Natural killer cell (primary cell): ENCODE measurements at places on chromosomes 4 and X. TPM values are rescaled to one million over a fixed set of nuclear protein-coding genes. Genes with fewer than 3 reads are reported as not detected.

DNA sequence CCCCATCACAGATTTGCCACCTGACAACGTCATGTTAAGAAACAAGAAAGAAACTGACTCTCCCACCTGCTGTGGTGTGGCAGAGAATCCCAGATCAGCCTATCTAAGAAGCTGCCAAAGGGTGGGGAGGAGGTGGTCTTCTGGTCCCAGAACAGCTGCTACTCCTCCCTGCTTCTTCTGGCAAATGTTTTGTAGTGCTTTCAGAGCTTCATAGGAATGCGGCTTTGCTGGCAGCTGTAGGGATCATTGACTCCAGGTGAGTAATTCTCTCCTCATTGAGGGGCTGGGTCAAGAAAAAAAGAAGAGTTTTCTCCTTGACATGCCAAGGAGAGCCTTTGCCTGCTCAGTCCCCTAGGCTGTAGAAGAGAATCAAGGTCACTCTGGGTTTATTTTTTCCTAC is 23.3 kb downstream of the NRK start:
- DNase-seq = no peak
- no peaks in the 10 kb centered on the region for H3K36me3 ChIP-seq
- H3K4me3 ChIP-seq = no peak overlapping the region
- no peaks in the 10 kb centered on the region for H3K27me3 ChIP-seq
- H3K27ac ChIP-seq = no peak overlapping the region
- no peaks in the 10 kb centered on the region for H3K4me1 ChIP-seq

GRCh38 chr4:139625482-139625881 is 40.1 kb upstream of the MGST2 start:
- no peaks in the 10 kb centered on the region for H3K4me1 ChIP-seq
- H3K27ac ChIP-seq = no peak overlapping the region
- no peaks in the 10 kb centered on the region for H3K27me3 ChIP-seq
- no peaks in the 10 kb centered on the region for H3K36me3 ChIP-seq
- no peak for DNase-seq

DNA sequence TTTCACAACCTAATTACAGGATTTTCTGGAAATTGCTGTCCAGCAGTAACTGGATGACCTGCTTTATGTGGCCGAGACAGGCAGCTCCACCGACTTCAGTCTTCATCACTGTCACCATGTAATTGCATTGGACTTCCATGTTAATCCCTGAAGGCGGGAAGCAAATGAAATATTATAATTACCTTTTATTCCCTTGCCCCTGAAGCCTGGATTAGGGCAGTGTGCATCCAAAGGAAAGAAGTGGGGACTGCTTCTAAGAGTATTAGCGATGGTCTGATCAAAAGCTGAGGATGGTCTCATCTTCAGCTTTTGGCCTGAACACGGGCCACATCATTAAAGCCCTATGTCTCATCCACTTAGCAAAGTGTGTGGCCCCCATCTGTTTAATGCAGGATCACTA is 311.6 kb upstream of the GALNT7 start:
- no peak overlapping the region for H3K27ac ChIP-seq
- H3K36me3 ChIP-seq = no peaks in the 10 kb centered on the region
- no peaks in the 10 kb centered on the region for H3K4me1 ChIP-seq
- H3K4me3 ChIP-seq = no peak overlapping the region
- no peaks in the 10 kb centered on the region for H3K27me3 ChIP-seq

DNA sequence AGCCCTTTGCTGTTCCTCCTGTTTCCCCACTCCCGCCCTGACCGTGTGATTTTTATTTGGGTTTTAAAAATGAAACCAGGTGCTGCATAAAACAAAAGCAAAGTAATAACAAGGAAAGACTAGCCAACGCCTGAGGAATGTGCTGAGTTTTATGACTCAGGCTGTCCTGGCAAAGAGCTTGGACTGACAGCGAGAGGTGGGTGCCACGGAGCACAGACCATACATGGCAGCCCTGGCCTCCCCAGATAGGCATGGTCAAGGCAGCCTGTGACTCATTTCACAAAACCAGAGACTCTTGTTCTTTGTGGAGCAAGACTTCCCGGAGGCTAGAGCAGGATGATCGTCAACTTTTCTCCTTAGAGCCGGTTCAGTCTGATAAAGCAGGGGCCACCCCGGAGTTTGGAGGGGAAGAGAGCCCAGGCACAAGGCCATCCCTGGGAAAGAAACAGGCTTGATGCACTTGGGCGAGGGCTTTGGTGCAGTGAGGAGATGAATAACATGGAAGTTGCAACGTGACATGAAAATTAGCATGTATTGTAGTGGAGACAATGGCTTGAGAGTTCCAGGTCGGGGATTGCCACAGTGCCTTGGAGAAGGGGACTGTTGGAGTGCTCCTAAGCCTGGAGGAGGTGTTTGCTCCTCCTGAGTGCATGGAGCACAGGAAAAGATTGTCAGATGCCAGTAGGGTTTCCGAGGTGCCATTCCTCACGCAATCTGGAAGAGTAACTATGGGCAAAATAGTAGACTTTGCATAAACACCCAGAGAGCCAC is 54.8 kb downstream of the C4orf51 start:
- no peak overlapping the region for H3K27ac ChIP-seq
- no peak overlapping the region for H3K4me3 ChIP-seq
- peaks cover 11% of the 10 kb centered on the region for H3K4me1 ChIP-seq
- DNase-seq = peak; percentile 11

- no peak overlapping the region for H3K27ac ChIP-seq
- no peaks in the 10 kb centered on the region for H3K4me1 ChIP-seq
- no peaks in the 10 kb centered on the region for H3K27me3 ChIP-seq
- DNase-seq = no peak
These were observed 92.9 kb downstream of the EGF start for GRCh38 chr4:110005461-110006056.

Gene PAGE2B
- not detected for total RNA-seq

GRCh38 chr4:72484981-72485380 is 84.0 kb downstream of the ADAMTS3 start:
- no peak overlapping the region for H3K27ac ChIP-seq
- H3K27me3 ChIP-seq = no peaks in the 10 kb centered on the region
- DNase-seq = no peak

Gene EXOC1L
- not detected for total RNA-seq

Gene VSIG4
- 0.32 TPM for total RNA-seq

- no peaks in the 10 kb centered on the region for H3K36me3 ChIP-seq
- no peak for DNase-seq
- no peaks in the 10 kb centered on the region for H3K4me1 ChIP-seq
- no peak overlapping the region for H3K27ac ChIP-seq
- no peak overlapping the region for H3K4me3 ChIP-seq
These were observed 188.1 kb downstream of the QDPR start for GRCh38 chr4:17323554-17324385.

Gene HTN3
- not detected for total RNA-seq

GRCh38 chr4:8861576-8862295 is 9.9 kb downstream of the HMX1 start:
- no peak overlapping the region for H3K27ac ChIP-seq
- H3K4me1 ChIP-seq = peaks cover 19% of the 10 kb centered on the region
- H3K27me3 ChIP-seq = peaks cover 37% of the 10 kb centered on the region
- H3K4me3 ChIP-seq = no peak overlapping the region
- H3K36me3 ChIP-seq = no peaks in the 10 kb centered on the region
- no peak for DNase-seq
